Spinal cord (tissue), 10 donors: ENCODE measurements at places on chromosomes 13 and 19.

- no peak for DNase-seq
Measured at GRCh38 chr13:108495646-108496361, 133.6 kb upstream of the MYO16 start.

DNA sequence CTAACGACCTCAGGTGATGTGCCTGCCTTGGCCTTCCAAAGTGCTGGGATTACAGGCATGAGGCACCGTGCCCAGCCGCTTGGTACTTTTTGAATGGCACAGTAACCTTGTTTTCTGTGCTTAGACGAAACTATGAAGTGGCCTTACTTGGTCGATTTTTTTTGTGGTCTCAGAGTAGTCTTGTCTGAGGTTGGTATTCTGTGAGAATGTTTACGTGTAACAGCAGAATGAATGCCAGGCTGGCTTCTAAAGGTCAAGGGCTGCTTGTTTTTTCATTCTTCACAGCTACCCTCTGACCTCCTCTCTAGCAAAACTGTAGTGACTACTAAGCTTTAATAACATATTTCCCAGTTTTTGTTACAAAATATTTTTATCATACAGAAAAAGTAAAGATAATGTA lies 313.3 kb downstream of the GPC6 start:
- no peak for DNase-seq

GRCh38 chr13:82647540-82647939 lies 1234.7 kb downstream of the SLITRK1 start:
- DNase-seq = no peak

DNA sequence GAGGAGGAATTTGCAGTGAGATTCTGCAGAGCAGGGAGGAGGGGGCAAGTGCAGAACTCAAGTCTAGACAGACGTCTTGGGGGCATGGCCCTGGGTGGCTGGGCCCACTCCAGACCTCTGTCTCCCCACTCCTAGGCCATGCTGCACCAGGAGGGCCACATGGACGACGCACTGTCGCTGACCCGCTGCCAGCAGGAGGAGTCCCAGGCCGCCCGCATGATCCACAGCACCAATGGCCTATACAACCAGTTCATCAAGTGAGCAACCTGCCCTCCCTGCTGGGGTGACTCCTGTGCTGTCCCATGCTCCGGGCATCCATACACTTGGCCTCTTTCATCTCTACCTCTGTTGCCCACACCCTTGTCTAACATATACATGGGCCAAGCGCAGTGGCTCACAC lies 18.1 kb downstream of the RYR1 start:
- DNase-seq = no peak

- DNase-seq = no peak
Measured at GRCh38 chr13:44389060-44389666, 15.5 kb downstream of the SERP2 start.

DNA sequence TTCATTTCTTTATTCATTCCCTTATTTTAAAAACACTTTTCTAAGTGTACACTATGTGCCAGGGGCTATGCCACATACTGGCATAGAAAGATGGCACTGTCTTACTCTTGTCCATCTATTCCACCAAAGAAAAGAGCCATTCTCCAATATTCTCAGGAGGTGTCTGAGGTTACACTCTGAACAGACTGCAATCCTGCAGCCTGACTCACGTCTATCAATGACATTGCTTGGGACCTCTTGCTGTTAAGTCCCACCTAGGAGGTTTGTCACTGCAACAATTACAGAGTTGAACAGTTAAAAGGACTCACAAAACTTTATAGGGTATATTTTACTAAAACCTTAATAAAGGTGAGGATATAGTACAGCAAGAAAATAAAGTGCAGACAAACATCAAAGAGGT lies 512.9 kb upstream of the HTR2A start:
- DNase-seq = no peak

DNA sequence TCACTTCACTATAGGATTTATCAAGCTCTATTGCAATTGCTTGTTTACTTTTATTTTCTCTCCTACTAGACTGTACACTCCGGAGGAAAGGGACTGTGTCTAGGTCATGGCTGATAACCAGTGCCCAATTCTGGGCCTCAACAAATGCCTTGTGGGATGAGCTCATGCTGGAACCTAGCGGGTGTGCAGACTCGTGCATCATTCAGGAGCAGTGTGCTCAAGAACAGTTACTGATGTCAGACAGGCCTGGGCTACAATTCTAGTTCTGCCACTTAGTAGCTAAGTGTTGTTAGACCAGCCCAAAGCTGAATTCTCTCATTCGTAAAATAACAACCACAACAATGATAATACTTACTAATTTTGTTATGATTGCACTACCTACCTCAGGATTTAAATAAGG lies 95.4 kb downstream of the CYSLTR2 start:
- DNase-seq = no peak

GRCh38 chr13:75876142-75877050 lies 240.3 kb downstream of the LMO7 start:
- no peak for DNase-seq

DNA sequence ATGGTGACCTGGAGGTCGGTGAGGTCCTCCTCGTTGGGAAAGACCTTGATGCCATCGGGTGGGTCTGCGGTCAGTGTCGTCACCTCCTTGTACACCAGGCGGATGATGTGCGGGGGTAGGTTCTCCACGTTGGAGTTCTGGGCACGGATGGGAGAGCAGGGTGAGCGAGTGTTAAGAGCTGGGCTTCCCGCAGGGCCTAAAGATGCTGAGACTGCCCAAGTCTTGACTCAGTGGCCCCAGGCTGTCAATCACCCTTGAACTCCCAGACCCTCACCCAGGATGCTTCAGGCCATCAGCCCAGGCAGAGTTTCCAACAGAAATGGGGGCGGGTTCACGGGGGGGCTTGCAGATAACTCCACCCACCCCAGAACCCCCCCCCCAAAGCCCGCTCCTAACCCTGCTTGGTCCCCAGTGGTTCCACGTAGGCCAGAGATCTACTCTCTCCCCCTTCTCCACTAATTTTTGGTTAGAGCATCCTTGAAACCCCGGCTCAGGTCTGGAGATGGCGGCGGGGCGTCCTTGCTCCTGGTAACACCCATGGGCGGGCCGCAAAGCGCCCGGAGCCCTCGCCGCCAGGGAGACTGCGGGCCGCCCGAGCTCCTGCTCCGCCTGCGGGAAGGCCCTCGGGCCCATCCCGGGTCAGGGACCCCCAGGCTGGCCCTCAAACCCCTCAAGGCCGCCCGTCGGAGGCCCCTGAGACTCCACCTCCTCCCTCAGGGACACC lies 600 bp downstream of the UBE2S start:
- no peak for DNase-seq
